ENCODE measurements at places on chromosomes 5 and 9.

- DNase-seq = no peak
Observed at GRCh38 chr5:118185018-118185417, 803.3 kb downstream of the DTWD2 start.

DNA sequence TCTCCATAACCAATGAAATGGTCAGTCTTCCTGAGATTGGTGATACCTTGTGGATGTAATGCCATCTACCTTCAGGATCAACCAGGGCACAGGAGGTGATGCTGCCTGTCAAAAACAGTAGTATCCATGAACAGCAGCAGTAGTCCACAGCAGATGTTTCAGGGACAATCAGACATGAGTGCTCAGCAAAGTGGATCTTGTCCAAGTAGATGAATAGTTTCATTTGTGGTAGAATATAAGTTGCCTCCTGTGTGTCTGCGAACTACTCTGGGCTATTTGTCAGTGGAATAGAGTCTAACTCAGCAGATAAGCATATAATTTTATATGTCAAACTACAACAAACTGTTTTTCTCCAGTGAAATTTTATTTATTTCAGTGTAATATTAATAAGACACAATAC, 1860.1 kb upstream of the ACO1 start:
- no peak for DNase-seq

GRCh38 chr9:14924230-14925219, 14.3 kb upstream of the FREM1 start:
- no peak for DNase-seq

DNA sequence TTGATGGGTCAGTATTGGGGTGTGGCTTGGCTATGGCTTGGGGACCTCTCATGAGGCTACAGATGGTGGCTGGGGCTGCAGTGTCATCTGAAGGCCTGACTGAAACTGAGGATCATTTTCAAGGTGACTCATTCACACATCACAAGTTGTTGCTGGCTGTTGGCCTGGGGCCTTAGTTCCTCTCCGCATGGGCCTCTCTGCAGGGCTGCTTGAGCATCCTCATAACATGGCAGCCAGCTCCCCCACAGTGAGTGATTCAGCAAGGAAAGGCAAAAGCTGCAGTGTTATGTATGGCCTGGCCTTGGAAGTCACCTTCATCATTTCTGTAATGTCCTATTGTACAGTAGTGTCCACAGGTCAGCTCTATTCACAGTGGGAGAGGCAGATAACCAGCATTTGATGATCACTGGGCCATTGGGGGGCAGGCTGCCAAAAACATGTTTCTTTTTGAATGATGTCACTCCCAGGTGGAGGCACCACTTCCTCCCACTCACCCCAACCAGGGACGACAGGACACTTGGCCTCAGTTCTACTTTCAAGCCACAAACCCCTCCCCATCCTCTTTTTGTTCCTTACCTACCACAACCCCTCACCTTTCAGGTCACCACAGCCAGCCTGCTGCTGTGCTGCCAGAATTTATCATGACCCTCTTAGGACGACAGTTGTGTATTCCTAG, 14.4 kb downstream of the FGD3 start:
- no peak for DNase-seq

DNA sequence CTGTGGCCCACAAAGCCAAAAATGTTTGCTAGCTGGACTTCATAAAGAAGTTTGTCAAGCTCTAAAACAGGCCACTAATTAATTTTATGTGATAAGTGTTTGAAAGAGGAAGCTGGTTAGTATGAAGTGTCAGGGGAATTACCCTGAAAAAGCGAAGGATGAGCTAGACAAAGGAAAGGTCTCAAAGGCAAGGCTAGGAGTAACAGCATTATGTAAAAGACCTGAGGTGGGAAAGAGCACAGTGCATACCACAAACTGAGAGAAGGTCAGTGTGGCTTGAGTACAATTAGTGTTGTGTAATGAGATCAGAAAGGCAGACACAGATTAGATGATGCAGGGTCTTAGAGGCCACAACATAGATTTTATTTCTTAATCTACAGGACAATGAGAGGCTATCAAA, 29.6 kb downstream of the RC3H2 start:
- DNase-seq = no peak

GRCh38 chr9:114370251-114370967, 17.4 kb downstream of the AKNA start:
- DNase-seq = peak; percentile 86

DNA sequence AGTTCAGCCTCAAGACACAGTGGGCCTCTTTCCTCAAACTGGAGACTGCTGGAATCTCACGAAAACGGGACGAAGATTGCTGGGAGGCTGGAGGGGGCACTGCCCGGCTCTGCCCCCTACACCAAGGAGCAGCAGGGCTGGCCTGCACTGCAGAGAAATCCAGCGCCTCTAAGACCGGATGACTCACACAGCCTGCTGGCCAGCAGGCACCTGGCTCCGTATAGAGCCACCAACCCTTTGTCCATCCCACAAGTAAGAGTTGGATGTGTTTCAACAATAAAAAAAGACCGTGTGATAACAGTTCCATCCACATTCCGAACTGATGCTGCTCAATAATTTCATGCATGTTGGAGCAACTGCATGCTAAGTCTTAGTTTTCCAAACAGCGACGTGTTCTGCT, 11.5 kb downstream of the CCDC127 start:
- DNase-seq = no peak

- no peak for DNase-seq
Observed at GRCh38 chr9:80492221-80492620, 920.5 kb downstream of the TLE4 start.

DNA sequence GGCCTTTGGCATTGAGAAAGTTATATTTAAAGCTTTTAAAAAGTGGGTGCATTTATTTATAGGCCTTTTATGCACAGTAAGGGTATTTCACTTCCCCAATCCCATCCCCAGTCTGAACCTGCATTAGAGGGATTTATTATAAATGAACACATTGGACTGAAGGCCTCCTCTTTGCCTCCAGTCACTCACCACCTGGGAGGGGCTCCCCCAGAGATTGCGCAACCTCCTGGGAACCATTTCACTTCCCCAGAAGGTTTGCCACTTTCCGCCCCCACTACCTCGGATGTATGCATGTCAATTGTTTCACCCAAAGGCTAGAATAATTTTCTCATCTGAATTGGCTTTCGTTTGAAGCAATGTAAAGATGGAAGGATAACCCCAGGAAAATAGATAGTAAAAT, 29.8 kb upstream of the VCAN start:
- DNase-seq = no peak

- no peak for DNase-seq
Observed at GRCh38 chr5:67135381-67135984, 61.1 kb downstream of the CD180 start.

DNA sequence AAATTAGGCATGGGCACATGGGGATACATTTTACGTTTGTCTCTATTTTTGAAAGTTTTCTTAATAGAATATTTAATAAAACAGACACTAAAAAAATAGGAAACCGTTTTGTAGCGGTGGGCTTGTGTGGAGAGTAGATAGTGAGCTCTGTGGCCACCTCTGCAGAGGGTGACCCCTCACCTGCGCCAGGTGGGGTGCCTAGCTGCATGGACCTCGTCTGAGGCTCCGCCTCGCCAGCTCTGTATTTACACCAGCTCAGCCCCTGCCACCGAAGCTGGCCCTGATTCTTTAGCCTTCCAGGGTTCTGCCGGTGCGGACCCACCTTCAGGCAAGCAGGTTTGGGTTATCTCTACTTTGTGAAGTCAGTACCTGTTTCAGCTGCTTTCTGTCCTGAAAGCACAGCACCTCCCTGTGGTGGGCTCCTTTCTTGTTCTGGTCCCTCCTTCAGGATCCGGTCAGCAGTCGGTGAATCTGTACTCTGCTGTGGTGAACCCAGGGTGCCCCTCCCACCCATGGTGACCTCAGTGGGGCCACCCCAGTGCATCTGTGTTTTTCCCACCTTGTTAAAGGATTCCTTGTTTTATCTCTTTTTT, 105.2 kb upstream of the CACNA1B start:
- DNase-seq = no peak

- DNase-seq = no peak
Observed at GRCh38 chr9:135987838-135988404, 26.7 kb upstream of the UBAC1 start.

- no peak for DNase-seq
Observed at GRCh38 chr9:16076511-16076910, 523.7 kb downstream of the CCDC171 start.

GRCh38 chr5:40955313-40955712, 46.0 kb downstream of the C7 start:
- no peak for DNase-seq

DNA sequence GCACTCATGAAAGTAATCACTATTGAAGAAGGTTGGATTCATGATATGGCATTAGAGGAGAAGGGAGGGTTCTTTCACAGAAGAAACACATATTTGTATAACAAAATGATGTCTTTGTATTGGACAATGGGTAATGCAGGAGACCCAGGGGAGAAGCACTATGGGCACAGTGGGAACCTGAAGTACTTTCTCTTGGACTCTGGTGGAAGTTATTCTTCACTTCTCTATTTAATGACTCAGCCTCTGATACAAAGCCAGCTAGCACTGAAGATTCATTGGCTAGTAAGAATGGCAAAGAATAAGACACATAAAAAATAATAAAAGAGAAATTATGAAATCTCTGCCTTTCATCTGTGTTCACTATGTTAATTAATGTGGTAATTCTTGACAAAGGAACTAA, 149.9 kb upstream of the PRR16 start:
- peak; percentile 9 for DNase-seq

DNA sequence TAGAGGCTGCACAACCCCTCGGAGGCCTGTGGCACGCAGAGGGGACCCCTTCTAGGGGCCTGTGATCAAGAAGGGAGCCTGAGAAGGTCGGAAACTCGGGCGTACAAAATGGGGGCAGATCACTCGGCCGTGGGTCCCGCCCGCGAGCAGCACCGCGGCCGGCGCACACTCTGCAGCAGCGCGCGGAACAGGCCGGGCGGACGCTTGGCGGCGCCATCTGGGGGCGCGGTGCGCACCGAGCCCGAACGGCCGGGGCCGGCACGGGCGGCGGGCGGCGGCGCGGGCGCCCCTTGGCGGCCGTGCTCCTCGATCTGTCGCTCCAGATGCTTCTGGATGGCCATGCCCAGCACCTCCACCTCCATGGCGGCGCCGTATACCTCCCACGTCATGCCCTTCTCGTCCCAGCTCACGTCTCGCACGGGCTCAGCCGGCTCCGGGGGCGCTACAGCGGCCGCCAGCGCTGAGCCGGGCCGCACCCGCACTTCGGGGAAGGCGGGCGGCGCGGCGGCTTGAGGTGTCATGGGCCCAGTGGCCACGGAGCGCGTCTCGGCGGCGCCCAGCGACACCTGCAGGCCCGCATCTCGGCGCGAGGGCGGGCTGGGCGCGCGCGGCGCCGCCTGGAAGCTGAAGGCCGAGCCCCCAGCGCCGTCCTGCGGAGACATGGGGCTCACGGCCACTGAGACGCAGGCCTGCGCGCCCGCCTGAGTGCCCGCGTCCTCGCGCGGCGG, 13.1 kb downstream of the GPRIN1 start:
- DNase-seq = no peak

DNA sequence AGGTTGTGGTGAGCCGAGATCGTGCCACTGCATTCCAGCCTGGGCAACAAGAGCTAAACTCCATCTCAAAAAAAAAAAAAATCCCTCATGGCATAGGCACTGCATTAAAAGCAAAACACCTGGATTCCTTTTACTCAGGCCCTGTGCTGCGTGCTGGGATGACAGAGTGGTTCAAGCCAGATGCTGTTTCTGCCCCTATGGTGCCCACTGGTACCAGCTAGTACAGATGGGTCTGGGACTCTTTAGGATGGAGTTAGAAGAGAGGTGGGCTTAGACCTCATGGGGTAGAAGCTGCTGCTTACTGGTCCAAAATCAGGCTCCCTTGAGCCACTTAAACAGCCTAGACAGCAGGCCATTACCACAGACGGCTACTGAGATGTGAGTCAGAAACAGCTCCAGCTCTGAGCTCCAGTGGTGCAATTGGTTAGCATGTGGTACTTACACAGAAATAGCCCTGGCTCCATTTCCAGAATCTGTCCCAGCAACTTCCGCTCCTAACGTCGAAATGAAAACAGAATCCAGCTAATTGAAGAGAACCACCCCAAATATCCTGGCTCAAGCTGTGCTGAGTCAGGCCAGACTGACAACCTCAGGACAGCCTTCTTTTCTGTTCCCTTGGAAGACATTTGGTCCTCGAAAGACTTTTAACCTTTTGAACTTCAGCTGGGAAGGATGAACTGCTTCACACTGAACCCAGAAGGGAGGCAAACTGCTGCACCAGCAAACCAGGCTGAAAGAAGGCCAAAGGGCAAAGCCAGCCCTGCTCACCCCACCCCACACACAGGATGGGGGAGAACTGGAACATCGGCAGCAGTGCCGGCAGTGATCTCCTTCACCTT, 15.5 kb downstream of the C5orf15 start:
- DNase-seq = no peak

DNA sequence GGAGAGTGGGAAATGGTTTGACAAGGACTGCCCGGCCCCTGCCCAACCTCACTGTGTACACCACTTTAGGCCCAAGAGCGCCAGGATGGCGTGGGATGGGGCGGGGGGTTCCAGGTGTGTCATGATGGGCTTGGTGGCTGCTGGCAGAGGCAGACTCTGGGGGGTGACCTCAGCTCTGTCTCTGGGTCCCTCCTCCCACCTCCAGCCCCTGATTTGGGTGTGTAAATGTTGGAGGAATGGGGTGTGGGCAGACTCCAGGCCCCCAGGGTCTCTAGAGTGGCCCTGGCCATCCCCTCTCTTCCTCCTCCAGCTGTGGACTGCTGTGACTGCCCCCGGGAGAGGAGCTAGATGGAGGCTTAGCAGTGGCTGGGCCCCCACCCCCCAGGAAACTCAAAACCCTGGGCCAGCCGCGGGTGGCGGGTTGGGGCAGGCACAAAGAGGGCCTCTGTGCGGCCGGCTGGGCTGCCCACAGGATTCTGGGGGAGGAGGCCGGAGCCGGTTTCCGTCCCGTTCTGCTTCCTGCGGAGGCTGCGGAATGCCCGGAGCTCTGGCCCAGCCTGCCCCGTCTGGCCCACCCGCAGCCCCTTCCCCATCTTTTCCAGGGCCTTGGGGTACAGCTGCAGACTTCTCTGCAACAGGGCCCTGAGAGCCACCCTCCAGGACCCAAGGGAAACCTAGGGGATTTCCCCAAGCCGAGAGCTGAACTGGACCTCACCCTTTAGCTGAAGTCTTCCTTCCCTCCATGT, 23.1 kb downstream of the CXXC5 start:
- DNase-seq = no peak

GRCh38 chr5:35247648-35248034, 17.4 kb upstream of the PRLR start:
- no peak for DNase-seq

DNA sequence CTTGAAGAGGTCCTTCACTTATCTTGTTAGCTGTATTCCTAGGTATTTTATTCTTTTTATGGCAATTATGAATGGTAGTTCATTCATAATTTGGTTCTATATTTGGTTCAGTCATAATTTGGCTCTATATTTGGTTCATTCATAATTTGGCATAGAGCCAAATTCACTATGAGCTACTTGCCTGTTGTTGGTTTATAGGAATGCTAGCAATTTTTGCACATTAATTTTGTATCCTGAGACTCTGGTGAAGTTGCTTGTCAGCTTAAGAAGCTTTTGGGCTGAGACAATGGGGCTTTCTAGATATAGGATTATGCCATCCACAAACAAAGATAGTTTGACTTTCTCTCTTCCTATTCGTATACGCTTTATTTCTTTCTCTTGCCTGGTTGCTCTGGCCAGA, 142.2 kb downstream of the PLCXD3 start:
- no peak for DNase-seq

- no peak for DNase-seq
Observed at GRCh38 chr9:92669527-92669889, 423 bp downstream of the IPPK start.
